Activated T-helper 17 cell treated with anti-CD3 and anti-CD28 coated beads, Interleukin-2, amount 50 U/mL, for 72 hours (primary cell): ENCODE measurements at places on chromosomes 5 and 9.

GRCh38 chr9:33287087-33287490 lies 3.2 kb upstream of the NFX1 start:
- no peaks in the 10 kb centered on the region for H3K27me3 ChIP-seq
- H3K36me3 ChIP-seq: peaks cover 41% of the 10 kb centered on the region
- ATAC-seq: no peak
- H3K4me1 ChIP-seq: peaks cover 12% of the 10 kb centered on the region
- H3K27ac ChIP-seq: peak overlapping the region; percentile 74
- no peak overlapping the region for H3K4me3 ChIP-seq

GRCh38 chr5:107056278-107056677 lies 614.5 kb downstream of the EFNA5 start:
- ATAC-seq: no peak
- H3K27ac ChIP-seq: no peak overlapping the region
- no peak overlapping the region for H3K4me3 ChIP-seq

DNA sequence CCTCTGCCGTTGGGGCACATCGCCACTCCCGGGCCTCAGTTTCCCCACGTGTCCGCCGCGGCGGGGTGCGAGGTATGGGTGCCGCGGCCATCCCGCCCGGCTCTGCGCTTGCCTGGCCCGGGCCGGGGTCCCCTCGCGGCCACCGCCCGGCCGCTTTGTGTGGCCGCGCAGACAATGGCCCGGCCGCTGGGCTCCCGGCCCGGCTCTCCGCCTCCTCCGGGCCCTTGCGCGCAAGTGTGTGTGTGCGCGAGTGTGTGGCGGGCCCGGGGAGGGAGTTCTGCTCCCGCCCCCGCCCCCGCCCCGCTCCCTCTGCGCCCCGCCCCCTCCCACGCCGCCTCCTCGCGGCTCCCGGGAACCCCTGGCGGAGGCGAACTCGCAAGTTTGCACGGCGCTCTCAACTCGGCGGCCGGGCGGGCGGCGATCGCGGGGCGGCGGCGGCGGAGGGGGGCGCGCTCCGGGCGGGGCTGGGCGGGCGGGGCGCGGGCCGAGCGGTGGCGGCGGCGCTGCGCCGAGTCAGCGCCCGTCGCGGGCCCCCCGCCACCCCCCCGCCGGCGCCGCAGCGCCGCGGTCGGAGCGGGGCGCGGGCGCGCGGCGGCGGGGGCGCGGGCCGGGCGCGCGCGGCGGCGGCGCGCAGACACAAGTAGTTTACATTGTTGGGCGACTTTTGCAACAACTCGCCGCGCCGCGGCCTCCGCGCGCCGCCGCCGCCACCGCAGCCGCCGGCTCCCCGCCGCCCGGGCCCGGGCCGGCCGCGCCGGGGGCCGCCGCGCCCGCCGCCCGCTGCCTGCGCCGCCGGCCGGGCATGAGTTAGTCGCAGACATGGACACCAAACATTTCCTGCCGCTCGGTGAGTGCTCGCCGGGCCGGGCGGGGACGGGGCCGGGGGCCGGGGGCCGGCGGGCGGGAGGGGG lies at the start of gene RXRA:
TSS of gene RXRA (plus strand) at position 643 of the 911 bp plus-strand sequence. CDS start at position 820, 177 bp downstream.
- H3K27me3 ChIP-seq: peaks cover 4% of the 10 kb centered on the region
- no peaks in the 10 kb centered on the region for H3K36me3 ChIP-seq
- H3K4me3 ChIP-seq: peak within 1 kb of the TSS; percentile 48

- no peaks in the 10 kb centered on the region for H3K36me3 ChIP-seq
- no peak overlapping the region for H3K4me3 ChIP-seq
- ATAC-seq: no peak
- H3K27ac ChIP-seq: no peak overlapping the region
- H3K27me3 ChIP-seq: no peaks in the 10 kb centered on the region
- no peaks in the 10 kb centered on the region for H3K4me1 ChIP-seq
Observed at GRCh38 chr9:129310666-129311350, 132.7 kb upstream of the IER5L start.

GRCh38 chr5:146890731-146891440 lies 12.3 kb upstream of the PPP2R2B start:
- no peaks in the 10 kb centered on the region for H3K36me3 ChIP-seq
- no peak overlapping the region for H3K27ac ChIP-seq

GRCh38 chr5:4640795-4641194 lies 499.3 kb upstream of the ADAMTS16 start:
- H3K4me3 ChIP-seq: no peak overlapping the region
- H3K4me1 ChIP-seq: no peaks in the 10 kb centered on the region
- H3K36me3 ChIP-seq: no peaks in the 10 kb centered on the region

GRCh38 chr5:181219262-181220177 lies 3.6 kb upstream of the TRIM41 start:
- peaks cover 52% of the 10 kb centered on the region for H3K36me3 ChIP-seq
- H3K4me1 ChIP-seq: peaks cover 44% of the 10 kb centered on the region
- H3K27me3 ChIP-seq: no peaks in the 10 kb centered on the region
- no peak for ATAC-seq
- peak overlapping the region; percentile 87 for H3K4me3 ChIP-seq

- H3K27me3 ChIP-seq: no peaks in the 10 kb centered on the region
- no peak for ATAC-seq
- no peaks in the 10 kb centered on the region for H3K4me1 ChIP-seq
- H3K36me3 ChIP-seq: no peaks in the 10 kb centered on the region
- H3K27ac ChIP-seq: no peak overlapping the region
Observed at GRCh38 chr5:125412561-125413495, 666.4 kb upstream of the ZNF608 start.

DNA sequence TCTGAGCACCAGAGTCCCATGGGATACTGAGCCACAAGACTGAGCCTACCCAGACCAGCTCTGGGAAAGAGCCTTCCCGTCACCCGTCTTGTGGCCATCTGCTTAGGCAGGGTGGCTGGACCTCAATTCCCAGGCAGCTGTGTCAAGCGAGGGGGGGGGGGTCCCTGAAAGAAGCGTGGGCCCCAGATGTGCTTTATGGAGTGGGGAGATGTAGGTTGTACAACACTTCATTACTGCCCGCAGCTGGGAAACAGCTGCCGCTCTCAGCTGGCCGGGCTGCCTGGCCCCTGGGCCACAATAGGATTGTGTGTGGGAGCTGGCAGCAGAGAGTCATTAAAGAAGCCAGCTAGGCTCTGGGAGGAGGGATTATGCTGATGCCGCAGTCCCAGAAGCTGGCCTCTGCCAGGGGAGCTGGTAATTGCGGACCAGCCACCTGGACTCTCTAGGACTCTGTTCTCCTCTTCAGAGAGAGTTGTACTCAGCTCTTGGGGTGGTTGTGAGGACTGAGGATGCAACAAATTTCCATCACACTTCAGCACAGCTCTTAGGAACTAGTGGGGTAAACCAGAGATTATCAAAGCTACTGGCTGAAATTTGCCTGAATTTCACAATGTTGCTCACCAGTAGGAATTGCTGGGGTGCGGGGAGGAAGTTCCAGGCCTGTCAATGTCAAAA lies 145.4 kb downstream of the GADD45G start:
- H3K4me1 ChIP-seq: peaks cover 13% of the 10 kb centered on the region
- H3K4me3 ChIP-seq: no peak overlapping the region
- no peaks in the 10 kb centered on the region for H3K27me3 ChIP-seq
- H3K36me3 ChIP-seq: no peaks in the 10 kb centered on the region

- H3K4me3 ChIP-seq: no peak overlapping the region
- no peak overlapping the region for H3K27ac ChIP-seq
- H3K36me3 ChIP-seq: no peaks in the 10 kb centered on the region
- no peaks in the 10 kb centered on the region for H3K27me3 ChIP-seq
- no peak for ATAC-seq
Observed at GRCh38 chr9:16704116-16705110, 166.1 kb downstream of the BNC2 start.

GRCh38 chr9:127158786-127159324 lies 36.4 kb upstream of the ANGPTL2 start:
- H3K4me1 ChIP-seq: peaks cover 30% of the 10 kb centered on the region
- H3K27ac ChIP-seq: no peak overlapping the region
- H3K36me3 ChIP-seq: no peaks in the 10 kb centered on the region

DNA sequence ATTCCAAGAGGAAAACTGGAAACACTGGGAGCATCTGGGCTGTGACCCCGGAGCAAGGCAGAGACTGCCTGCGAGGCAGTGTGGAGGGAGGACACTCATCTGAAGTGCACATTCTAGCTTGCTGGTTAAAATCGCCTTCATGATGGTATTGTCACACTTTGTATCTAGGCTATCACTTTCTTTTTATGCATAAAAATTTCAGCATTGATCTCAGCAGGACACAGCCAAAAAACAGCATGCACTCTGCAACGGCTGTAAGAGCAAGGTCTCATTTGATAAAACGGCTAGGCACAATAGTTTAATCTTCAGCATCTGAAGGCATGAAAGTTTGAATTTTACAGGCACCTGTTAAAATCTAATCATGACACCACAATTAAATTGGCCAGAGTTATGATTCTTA lies 110.8 kb upstream of the IRX1 start:
- H3K27ac ChIP-seq: no peak overlapping the region
- H3K27me3 ChIP-seq: no peaks in the 10 kb centered on the region
- no peak for ATAC-seq
- no peaks in the 10 kb centered on the region for H3K36me3 ChIP-seq
- no peaks in the 10 kb centered on the region for H3K4me1 ChIP-seq

GRCh38 chr5:137090721-137091120 lies 408.4 kb downstream of the SPOCK1 start:
- no peak overlapping the region for H3K4me3 ChIP-seq
- no peaks in the 10 kb centered on the region for H3K36me3 ChIP-seq
- no peaks in the 10 kb centered on the region for H3K27me3 ChIP-seq
- H3K4me1 ChIP-seq: no peaks in the 10 kb centered on the region

- H3K27ac ChIP-seq: no peak overlapping the region
- H3K27me3 ChIP-seq: no peaks in the 10 kb centered on the region
- no peaks in the 10 kb centered on the region for H3K4me1 ChIP-seq
- H3K36me3 ChIP-seq: peaks cover 18% of the 10 kb centered on the region
Observed at GRCh38 chr9:111572950-111573604, 26.4 kb downstream of the PTGR1 start.

DNA sequence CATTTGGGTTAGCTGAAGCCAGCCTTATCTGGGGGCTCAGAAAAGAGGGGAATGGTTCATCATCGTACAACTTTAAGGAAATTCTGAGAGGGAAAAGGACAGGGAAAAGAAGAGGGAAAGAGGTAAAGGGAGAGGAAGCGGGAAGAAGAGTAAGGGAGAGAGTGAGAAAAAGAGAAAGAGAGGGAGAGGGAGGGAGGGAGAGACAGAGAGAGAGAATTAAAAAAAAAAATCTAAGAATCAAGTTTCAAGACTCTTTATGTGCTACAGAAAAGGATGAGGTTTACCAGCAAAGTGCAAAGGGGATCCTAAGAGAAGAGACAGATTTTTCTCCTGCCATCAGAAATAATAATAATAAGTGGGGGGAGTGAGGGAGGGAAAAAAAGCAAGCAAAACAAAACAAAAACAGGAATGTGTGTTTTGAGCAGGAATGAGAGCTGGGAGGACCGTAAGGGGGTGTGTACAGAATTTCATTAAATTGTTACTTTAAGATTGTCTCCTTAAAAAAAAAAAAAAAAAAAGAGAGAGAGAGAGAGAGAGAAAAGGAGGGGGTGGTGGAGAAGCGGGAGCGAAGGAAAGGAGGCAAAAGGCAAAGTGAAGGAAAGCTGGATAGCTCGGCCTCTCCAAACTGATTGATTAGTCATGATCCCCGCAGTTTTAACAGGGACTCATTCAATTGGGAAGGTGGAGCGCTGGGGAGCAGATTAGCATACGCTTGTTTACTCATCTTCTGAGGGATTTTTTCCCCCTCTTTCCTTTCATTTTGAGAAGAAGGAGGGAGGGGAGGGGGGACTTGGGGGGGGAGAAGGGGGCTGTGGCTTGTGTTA lies 438 bp upstream of the PAPPA start:
- H3K27ac ChIP-seq: no peak overlapping the region
- H3K27me3 ChIP-seq: peaks cover 73% of the 10 kb centered on the region
- H3K36me3 ChIP-seq: no peaks in the 10 kb centered on the region
- ATAC-seq: no peak

GRCh38 chr5:1417586-1418225 lies 27.5 kb downstream of the SLC6A3 start:
- H3K36me3 ChIP-seq: no peaks in the 10 kb centered on the region
- no peaks in the 10 kb centered on the region for H3K27me3 ChIP-seq
- no peaks in the 10 kb centered on the region for H3K4me1 ChIP-seq
- no peak overlapping the region for H3K4me3 ChIP-seq

DNA sequence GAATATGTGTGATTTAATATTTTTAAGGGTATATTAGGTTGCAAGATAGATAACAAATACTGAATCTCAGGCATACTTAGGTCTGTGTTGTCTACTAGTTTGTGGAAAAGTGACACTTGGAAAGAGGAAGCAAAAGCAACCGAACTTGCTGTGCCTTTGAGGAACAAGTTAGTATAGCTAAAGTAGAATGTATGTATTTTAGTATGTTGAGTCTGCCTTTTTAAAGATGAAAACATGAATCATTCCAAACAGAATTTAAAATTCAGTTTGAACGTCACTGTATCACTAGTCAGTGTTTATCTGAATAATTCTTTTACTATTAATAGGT lies 12.9 kb downstream of the TLE4 start:
- H3K36me3 ChIP-seq: peaks cover 25% of the 10 kb centered on the region
- ATAC-seq: no peak
- peak overlapping the region; percentile 72 for H3K4me3 ChIP-seq
- H3K27me3 ChIP-seq: no peaks in the 10 kb centered on the region
- H3K27ac ChIP-seq: no peak overlapping the region

GRCh38 chr9:37031081-37031480 lies 3.0 kb downstream of the PAX5 start:
- H3K4me3 ChIP-seq: no peak overlapping the region
- H3K36me3 ChIP-seq: peaks cover 12% of the 10 kb centered on the region
- H3K27me3 ChIP-seq: peaks cover 62% of the 10 kb centered on the region
- no peak for ATAC-seq

GRCh38 chr9:65432722-65433323 lies 147.8 kb upstream of the FOXD4L5 start:
- H3K4me3 ChIP-seq: no peak overlapping the region
- H3K27ac ChIP-seq: no peak overlapping the region
- peaks cover 3% of the 10 kb centered on the region for H3K27me3 ChIP-seq
- peaks cover 4% of the 10 kb centered on the region for H3K4me1 ChIP-seq
- H3K36me3 ChIP-seq: no peaks in the 10 kb centered on the region
- ATAC-seq: no peak

DNA sequence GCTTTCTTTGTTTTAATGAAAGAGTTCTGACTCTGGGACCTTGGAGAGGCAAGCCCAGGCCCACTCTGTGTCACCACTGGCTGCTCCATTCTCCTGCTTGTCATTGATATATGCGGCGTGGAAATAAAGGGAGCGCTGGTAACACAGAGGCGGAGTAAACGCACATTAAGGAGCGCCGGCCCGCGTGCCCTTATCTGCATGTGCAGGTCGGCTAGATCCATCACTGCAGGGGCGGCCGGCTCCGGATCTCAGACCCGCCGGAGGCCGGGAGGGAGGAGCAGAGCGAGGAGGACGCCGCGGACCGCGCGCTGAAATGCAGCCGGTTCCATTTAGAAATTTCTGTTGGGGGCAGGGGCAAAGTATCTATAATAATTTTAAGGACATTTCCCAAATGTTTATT lies 70.8 kb downstream of the MRPL36 start:
- H3K36me3 ChIP-seq: no peaks in the 10 kb centered on the region
- no peak for ATAC-seq
- peaks cover 16% of the 10 kb centered on the region for H3K27me3 ChIP-seq
- H3K4me1 ChIP-seq: no peaks in the 10 kb centered on the region

- no peaks in the 10 kb centered on the region for H3K36me3 ChIP-seq
- H3K27me3 ChIP-seq: no peaks in the 10 kb centered on the region
- no peak for ATAC-seq
Observed at GRCh38 chr5:63860379-63860778, 101.9 kb downstream of the HTR1A start.
